ENCODE measurements at places on chromosomes 11 and 22.

GRCh38 chr22:49935561-49935960 is 17.1 kb downstream of the CRELD2 start:
- DNase-seq: peak; percentile 57

DNA sequence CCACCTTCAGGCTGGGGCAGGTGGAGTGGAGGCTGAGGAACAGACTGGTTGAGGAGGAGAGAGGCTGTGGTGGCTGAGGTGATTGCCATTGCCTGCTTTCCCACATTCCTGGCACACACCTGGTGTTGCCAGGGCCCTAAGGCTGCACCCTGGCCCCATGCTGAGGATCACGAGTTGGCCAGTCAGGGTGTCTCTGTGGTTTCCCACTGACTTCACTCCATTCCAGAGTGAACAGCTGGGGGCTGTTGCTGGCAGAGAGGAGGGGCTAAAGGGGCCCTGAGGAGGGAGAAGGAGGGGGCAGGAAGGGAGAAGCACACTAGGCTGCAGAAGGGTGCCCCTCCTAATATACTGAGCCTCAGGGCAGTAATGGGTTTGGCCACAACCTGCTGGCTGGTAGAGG is 1.8 kb downstream of the TMEM86A start:
- DNase-seq: no peak

DNA sequence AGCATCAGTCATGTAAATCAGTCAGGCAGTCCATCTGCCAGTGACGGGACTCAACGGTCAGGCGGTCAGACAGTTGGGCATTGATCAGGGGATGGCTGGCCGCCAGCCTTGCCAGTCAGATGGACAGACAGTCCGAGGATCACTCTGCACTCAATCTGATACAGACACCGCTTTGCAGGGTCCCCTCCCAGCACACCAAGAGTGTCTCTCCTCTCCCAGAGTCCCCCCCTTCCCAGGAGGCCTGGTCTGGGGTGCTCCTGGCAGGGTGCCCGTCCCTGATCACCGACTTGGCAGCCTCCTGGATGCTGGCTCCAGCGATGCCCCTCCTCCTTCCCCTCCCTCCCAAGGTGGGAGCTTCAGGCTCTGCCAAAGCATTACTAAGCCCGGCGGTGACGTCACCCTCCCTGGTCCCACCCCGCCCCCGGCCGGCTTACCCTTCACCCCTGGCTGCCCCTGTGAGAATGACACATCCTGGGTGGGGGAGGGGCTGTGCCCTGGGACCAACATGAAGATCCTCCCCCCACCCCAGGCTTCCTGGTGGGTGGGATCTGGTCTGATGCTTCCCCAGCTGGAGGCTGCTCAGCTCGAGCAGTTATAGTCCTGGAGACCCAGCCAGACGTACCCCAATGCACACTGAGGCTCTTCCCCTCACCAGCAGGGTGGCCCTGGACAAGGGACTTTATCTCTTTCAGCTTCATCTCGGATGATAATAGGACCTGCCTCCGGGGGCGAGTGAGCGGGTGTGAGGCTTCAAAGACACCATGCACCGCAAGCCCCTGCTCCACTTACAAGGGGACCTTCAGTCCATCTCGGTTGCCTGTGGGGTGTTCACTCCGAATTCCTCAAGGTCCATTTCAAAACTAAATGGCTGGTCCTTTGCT is 69.2 kb downstream of the CD82 start:
- peak; percentile 60 for DNase-seq

DNA sequence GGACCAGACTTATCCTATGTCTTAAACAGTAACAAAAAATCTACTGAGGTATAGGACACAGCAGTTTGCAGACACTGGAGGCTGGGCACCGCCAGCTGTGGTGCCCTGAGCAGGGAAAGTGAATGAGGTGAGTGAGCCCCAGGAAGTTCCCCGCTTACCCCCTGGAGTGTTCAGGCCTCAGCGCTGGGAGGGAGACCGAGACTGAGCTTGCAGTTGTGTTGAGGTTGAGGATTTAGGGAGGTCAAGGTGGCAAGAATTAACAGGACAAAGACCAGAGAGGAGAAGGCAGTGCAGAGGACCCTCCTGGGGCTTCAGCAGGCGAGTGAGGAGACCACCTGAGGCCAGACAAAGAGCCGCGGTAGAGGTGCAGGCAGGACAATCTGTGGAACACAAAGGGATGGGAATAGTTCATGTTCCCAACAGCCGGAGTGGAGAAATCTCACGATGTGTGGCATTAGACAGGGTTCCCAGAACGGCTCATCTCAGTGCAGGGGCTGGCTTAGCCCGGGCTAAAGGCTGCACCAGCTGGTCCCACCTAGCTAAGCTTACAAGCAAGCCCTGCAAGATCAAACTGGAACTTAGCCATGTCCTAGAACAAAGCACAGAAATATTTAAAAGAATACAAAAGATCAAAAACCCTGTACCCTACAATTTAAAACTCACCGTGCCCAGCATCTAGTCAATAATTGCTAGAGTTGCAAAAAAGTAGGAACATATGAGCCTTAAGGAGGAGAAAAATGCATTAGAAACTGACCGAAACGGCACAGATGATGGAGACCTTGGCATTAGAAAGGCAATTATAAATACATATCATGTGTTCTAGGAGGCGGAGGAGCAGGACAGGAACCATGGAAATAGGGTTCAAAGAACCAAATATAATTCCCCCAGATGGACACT is 47.4 kb upstream of the PITPNB start:
- DNase-seq: no peak

DNA sequence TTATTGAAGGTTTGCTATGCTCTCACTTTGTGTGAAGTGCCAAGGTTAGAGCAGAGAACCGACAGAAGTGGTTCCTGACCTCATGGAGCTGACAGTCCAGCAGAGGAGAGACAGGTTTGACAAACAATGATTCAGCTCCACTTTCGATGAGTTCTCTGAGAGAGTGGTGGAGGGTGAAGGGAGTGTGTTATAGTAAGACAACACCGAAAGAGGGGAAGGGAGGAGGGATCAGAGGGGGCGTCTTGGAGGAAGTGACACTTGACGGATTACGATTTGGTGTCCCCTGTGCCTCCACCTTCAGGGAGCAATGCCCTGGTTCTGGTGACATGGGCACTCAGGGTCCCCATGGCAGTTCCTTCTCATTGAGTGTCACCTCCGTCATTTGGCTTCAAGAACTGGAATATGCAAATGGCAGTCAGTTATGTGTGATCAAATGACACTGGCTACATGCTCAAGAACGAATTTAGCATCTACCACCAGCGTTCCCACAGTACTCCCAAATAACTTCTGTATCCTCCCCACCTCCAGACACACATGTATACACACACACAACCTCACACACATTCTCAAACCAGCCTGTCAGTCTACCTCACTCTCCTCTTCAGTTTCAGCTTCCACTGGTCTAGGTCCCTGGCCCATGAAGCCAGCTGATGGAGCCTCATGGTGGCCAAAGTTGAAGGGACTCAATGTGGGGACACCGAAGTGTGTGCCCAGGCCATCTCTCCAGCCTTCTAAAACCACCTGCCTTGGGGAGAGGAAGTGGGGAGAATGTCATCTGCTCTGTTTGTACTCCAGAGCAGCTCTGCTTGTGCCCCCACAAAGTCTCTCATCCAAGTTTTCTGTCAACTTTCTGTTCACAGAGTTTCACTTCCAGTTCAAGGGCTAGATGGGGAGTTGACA is 31.4 kb upstream of the NUP160 start:
- no peak for DNase-seq

DNA sequence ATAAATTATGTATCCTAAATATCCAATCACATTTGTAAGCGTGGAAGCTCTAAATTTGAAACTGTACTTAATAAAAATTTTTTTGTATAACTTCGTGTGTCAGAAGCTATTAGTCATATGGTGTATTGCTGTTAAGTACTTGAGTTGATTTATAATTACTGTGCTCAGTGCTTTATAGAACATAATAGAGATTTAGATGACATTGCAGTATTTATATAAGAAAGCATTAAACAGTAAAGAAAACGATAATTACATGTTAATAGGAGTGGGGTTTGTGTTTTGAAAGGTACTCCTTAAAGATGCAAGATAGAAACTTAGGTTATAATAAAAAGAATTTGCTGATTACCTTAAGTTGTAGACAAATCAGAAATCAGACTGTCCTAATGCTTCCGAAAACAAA is 5.9 kb upstream of the TCP11L1 start:
- no peak for DNase-seq

GRCh38 chr11:27414644-27415043 is 51.6 kb upstream of the CCDC34 start:
- DNase-seq: no peak

DNA sequence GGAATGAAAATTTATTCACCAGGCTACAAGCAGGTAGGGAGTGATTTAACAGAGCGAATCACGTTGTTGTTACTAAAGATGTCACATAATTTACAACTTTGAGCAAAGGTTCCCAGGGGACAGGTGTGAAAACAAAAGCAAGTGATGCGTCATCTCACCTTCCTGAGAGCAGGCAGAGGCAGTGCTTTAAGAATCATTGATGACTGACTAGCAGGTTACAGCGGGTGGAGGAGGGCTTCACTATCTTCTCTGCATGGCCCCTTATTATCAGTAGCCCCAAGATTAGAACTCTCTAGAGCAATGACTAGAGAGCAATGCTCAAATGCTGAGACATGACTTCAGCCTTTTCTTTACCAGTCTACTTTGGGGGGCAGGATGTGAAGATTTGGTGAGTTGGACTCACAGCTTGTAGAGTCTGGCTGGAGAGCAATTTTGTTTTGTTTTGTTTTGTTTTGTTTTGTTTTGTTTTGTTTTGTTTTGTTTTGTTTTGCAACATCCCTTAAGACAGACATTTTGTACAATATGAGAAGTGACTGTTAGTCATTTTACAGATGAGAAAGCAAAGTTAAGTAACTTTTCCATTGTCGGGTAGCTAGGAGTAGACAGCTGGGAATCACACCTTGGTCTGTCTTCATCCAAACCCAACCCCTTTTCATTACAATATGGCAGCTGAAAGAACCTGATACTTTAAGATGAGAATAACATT is 84.8 kb downstream of the SLC1A2 start:
- DNase-seq: no peak

GRCh38 chr11:79422866-79423265 is 18.0 kb downstream of the TENM4 start:
- DNase-seq: no peak

GRCh38 chr22:19779685-19780268 is 19.2 kb downstream of the TBX1 start:
- no peak for DNase-seq

GRCh38 chr11:66083767-66084166 is 13.7 kb downstream of the PACS1 start:
- peak; percentile 35 for DNase-seq

GRCh38 chr22:45757068-45757467 is 85.4 kb downstream of the ATXN10 start:
- peak; percentile 51 for DNase-seq

- no peak for DNase-seq
These were observed 4.3 kb upstream of the TBC1D22A start for GRCh38 chr22:46758121-46758520.

- DNase-seq: peak; percentile 13
These were observed 21.9 kb downstream of the OR5B21 start for GRCh38 chr11:58485961-58486360.

DNA sequence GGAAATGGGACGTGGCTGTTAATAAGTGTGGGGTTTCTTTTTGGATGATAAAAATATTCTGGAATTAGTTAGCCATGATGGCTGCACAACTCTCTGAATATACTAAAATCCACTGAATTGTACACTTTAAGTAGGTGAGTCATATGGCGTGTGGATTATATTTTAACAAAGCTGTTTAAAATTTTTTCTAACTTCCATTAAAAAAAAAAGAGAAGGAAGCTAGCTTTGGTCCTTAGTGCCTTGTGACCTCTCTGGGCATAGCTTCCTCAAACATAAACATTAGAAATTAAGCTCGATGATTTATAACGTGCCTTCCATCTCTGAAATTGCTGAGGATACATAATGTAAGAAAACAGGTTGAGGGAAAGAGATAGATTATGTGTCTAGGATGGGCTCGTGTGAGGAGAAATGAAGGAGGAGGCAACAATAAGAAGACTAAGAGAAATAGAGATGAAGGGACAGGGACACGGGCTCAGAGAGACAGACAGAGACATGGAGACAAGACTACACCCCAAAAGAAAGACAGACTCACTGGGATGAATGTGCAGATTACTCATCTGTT is 20.0 kb downstream of the IRAG1 start:
- DNase-seq: no peak

DNA sequence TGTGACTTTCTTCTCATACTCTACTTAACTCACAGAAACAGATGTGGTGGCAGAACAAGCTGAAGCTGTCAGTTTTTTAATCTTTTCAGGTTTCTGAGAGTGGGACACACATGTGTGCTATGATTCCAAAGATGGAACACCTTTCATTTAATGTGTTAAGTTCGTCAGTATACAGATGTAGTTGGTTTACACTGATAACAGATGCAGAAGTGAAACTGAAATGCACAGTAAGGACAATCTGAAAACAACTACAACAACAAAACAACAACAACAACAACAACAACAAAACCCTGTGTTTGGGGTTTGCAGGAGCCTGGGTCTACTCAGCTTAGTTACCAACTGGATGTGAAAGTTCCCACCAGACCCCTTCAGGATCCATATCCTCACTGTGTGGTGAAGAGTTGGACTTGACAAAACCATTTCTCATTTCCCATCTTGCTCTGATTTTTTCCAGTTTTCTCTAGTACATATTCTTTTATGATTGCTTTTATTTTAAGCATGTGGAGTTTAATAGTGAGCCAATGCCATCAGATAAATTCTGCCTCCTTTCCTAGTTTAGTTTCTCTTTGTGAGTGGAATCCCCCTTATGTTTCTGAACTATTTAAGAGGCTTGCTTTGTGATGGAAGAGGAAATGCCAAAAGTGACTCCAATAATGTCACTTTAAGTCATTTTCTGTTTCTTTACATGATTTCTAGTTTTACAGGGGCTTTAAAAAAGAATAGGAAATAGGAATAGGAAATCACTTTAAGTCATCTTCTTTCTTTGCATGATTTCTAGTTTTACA is 47.8 kb downstream of the ARHGAP42 start:
- no peak for DNase-seq

DNA sequence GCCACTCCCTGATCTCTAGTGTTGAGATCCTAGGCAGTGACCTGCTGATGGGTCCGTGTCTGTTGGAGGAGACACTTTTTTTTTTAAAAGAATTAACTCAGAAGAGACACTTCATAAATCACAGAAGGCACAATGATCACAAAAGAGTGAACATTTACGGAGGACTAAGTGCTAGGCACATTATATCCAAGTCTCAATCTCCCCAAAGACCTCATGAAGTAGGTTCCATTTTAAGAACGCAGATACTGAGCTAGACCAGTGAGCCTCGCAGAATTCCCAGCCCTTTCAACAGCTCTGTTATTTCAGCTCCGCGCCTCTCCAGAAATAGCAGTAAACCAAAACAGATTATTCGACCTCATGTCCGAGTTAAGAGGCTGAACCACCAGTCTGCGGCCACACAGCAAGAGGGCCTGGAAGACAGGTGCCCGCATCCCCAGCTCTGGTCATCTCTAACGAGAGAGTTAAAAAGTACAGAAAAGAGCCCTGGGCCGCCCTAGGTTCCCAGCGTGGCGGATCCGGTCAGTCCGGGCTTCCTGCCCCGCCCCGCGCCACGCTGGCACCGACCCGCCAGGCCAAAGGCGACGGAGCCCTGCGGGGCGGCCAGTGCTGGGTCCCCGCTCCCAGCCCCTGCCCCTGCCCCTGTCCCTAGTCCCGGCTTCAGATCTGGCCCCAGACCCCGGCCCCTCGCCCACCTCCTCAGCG is 612 bp downstream of the XBP1 start:
- peak; percentile 66 for DNase-seq

- no peak for DNase-seq
These were observed 232.7 kb upstream of the B3GAT1 start for GRCh38 chr11:134644476-134645456.

- DNase-seq: no peak
These were observed 100.1 kb downstream of the SLC1A2 start for GRCh38 chr11:35318977-35319925.
